ENCODE measurements at places on chromosomes 2 and 18.

- peaks cover 3% of the 10 kb centered on the region for H3K4me1 ChIP-seq
- H3K4me3 ChIP-seq: no peak overlapping the region
- peaks cover 4% of the 10 kb centered on the region for H3K36me3 ChIP-seq
- H3K27ac ChIP-seq: no peak overlapping the region
- H3K27me3 ChIP-seq: peaks cover 6% of the 10 kb centered on the region
These were observed 40.5 kb downstream of the MTHFD2 start for GRCh38 chr2:74238879-74239278.

DNA sequence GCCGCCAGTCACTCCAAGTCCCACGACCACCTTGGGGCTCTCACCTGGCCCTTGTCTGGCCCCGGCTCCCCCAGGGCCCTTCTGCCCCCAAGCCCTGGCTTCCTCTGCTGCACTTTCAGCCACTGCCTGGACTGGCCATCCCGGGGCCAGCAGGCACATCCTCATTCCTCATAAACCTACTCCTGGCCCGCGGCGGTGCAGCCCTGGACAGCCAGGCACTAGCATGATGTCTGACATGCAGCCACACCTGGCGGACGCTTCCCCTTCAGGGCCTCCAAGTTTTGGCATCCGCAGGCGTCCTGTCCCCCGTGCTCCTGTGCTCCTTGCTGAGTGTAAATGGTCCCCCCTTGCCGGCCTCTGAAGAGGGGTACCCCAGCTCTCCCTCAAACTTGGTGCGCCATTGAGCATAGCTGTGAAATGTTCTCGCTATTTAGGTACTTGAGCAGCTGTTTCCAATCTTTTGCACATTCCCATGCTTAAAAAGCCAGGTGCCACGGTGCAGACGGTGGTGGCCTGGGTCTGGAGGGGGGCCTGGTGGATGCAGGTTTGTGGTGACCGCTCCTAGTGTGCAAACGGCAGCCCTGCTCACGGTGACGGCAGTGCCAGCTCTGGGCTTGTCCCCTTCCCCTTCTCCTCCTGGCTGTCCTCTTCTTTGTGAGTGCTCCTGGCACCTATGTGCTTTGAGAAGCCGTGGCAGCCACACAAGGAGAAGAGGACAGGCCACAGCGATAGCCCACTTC is 123.8 kb downstream of the MBP start:
- no peak for DNase-seq
- peak overlapping the region; percentile 17 for H3K27ac ChIP-seq
- no peaks in the 10 kb centered on the region for H3K36me3 ChIP-seq
- H3K27me3 ChIP-seq: peaks cover 23% of the 10 kb centered on the region

DNA sequence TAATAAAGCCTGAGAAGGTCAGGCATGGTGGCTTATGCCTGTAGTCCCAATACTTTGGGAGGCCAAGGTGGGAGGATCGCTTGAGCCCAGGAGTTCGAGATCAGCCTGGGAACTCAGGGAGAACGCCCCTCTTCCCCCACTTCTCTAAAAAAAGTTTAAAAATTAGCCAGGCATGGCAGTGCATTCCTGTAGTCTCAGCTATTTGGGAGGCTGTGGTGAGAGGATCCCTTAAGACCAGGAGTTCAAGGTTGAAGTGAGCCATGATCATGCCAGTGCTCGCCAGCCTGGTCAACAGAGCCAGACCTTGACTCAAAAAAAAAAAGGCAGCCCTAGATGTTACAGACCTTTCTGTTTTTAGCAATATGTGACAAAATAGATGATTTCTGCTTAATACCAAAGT is 83.4 kb downstream of the AP1S3 start:
- H3K4me3 ChIP-seq: no peak overlapping the region
- DNase-seq: no peak
- no peak overlapping the region for H3K27ac ChIP-seq
- no peaks in the 10 kb centered on the region for H3K4me1 ChIP-seq
- no peaks in the 10 kb centered on the region for H3K27me3 ChIP-seq
- no peaks in the 10 kb centered on the region for H3K36me3 ChIP-seq

GRCh38 chr18:12791610-12792009 is 88.8 kb downstream of the PSMG2 start:
- no peak overlapping the region for H3K4me3 ChIP-seq
- H3K36me3 ChIP-seq: no peaks in the 10 kb centered on the region
- no peak overlapping the region for H3K27ac ChIP-seq
- H3K4me1 ChIP-seq: no peaks in the 10 kb centered on the region
- H3K27me3 ChIP-seq: no peaks in the 10 kb centered on the region

DNA sequence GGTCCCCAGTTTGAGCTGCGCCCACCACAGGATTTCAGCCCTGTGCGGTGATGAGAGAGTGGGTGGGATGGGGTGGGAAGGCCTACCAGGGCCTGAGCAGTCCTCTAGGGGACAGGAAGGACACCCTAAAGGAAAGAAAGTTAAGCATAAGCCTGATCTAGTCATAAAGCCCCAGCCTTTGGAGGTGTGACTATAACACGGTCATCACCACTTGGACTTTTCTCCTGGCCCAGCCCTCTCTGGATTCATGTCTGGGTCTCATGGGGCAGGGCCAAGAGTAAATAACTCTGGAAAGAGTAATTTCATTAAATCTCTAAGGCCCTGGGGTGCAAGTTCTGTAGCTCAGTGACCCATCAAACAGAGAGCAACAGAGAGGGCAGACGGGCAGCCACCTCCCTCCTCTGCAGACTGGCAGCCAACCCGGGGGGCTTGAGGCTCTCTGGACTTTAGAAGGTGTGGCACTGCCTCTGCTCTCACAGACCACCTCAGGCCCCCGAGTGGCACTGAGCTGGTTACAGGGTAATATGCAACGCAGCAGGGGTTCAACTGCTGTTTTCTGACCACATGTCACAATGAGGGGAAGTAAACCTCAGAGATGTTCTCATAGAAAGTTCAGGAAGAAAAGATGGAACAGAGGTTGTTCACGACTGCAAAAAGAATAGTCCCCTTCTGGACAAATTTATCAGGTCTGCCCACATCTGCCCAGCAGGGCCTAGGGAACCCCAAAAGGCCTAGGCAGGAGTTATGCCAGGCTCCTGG is 41.5 kb downstream of the TGFA start:
- no peak for DNase-seq
- no peak overlapping the region for H3K27ac ChIP-seq
- H3K4me3 ChIP-seq: no peak overlapping the region

- peaks cover 44% of the 10 kb centered on the region for H3K4me1 ChIP-seq
- no peak overlapping the region for H3K27ac ChIP-seq
- no peaks in the 10 kb centered on the region for H3K27me3 ChIP-seq
- no peak for DNase-seq
- peak overlapping the region; percentile 20 for H3K4me3 ChIP-seq
These were observed 151.7 kb upstream of the KLF7 start for GRCh38 chr2:207317378-207317984.

All from glutamatergic neuron (in vitro differentiated cells).